ENCODE measurements at places on chromosomes 3 and 15.
A peak's percentile ranks its signal among the peaks of the same experiment; 100 is the strongest.

DNA sequence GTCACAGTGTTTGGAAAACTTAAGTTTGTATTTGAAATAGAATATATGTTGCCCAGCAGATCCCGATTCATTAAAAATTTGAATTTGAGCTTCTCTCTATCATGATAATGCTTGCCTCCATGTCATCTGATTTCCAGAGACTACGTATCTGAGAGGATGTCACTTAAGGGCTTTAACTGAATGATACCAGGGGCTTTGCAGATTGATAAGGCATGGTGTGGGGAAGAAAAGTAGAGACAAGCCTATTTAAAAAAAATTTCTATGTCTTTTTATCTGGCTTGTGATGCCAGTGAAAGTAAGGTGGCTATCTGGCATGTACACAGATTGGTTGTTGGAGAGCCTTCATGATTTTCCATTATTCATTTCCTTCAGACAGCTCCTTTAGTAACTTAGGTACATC is 72.7 kb downstream of the UBE2E2 start:
- no peak for DNase-seq

GRCh38 chr3:194702545-194702944 is 16.9 kb downstream of the FAM43A start:
- DNase-seq = no peak

- no peak for DNase-seq
Observed at GRCh38 chr15:51331141-51331540, 7.3 kb downstream of the CYP19A1 start.

DNA sequence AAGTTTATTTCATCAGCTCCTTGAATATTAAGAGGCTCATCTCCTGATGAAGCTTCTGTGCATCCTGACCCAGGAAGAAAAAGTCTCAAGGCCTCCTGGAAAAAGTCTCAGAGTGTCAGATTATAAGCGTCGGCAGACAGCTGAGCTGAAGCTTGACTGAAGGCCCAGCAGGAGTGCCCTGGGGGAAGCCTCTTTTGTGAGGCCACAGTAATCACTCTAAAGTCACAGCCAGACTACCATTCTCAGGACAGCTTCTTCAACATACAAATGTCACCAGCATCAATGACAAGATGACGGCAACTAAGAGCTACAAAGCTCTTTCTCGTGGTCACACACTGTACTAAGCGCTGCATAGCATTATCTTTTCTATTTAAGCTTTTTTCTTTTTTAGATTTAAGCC is 72.7 kb upstream of the LRRN1 start:
- no peak for DNase-seq

GRCh38 chr3:48273594-48274211 is 32.8 kb downstream of the ZNF589 start:
- DNase-seq = peak; percentile 72

DNA sequence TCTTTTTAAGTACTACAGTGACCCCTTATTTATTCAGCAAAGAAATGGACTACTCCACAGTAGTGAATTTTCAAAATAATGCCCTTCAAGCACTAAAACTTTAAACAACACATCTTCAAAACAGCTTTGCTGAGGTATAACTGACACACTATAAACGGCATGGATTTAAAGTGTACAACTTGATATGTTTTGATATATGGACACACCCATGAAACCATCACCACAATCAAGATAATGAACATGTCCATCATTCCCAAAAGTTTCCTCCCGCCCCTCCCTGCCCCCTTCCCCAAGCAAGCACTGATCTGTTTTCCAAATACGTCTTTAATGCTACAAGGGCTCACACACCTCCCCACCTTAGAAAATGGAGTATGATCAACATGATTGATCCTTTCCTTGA is 1.6 kb upstream of the FURIN start:
- DNase-seq = no peak

GRCh38 chr3:122272879-122273278 is 52.2 kb upstream of the CSTA start:
- DNase-seq = no peak

DNA sequence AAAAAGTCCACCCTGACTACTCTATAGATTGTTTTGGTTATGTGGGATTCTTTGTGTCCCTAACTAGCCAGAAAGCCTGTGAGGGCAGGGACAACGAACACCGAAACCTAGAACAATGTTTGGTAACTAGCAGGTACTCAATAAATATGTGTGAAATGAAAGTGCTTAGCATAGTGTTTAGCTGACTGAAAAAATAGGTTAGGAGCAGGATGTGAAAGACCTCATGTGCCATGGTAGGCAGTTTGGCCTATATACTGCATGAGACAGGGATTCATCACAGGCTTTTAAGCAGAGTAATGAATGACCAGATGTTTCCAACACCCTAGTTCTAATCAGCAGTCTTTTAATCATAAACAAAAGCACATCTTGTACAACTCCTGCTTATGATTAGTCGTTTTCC is 64.2 kb downstream of the MYO5A start:
- DNase-seq = no peak
